Stimulated activated naive CD4-positive, alpha-beta T cell treated with Interleukin-2 at 50 U/mL for 16 hours (primary cell): ENCODE measurements at places on chromosomes 7 and 10.
A peak's percentile ranks its signal among the peaks of the same experiment; 100 is the strongest.

GRCh38 chr10:109996766-109997171 is 11.0 kb upstream of the ADD3 start:
- no peak for DNase-seq

- DNase-seq, result no peak
These were observed 19.5 kb downstream of the KCNMA1 start for GRCh38 chr10:77618117-77618516.

GRCh38 chr7:53315981-53316380 is 280.5 kb downstream of the POM121L12 start:
- DNase-seq, result no peak

DNA sequence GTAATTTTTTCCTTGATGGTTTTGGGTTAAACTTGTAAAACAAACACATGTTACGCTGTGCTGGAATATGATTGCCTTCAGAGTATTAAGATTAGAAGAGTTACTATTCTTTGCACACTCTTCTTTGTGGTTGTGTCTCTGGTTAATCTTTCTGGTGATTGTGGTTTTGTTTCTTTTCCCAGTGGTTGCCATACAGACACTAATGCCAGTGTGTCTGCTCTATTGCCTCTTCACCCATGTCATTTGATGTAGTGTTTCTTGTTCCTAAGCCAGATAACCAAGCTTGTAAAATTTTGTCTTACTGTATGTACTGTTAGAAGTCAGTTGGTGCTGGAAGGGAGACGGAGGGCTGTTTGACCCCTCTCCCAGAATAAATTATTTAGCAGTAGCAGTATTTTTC is 124.8 kb downstream of the PHTF2 start:
- no peak for DNase-seq

DNA sequence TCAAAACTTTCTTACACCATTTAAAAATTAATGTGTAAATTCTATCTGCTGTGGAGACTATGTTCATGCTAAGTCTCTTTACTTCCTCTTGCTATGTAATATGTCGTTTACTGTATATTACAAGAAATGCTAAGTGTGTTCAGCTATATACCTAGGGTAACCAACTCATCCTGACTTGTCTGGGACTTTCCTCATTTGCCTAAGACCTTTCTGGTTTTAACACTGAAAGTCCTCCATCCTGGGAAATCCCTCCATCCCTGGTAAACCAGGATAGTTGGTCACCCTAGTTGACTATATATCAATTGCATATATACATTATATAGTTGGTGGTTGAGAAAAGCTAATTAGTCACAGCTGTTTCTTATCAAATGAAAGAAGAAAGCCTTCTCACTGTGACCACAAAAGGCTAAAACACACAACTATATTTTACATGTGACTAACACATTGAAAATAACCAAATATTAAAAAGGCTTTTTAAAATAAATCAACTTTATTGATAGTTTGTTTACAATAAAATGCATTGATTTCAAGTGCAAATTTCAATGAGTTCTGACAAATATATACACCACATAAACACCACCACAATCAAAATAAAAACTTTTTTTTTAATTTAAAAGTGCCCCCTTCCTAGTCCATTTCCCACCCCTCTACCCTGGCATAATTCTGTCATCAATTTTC is 167.7 kb upstream of the INHBA start:
- DNase-seq, result no peak

- peak; percentile 27 for DNase-seq
These were observed 55.2 kb downstream of the EGFR start for GRCh38 chr7:55073976-55074528.

- DNase-seq, result no peak
These were observed 2.2 kb downstream of the IFT22 start for GRCh38 chr7:101319401-101319800.

DNA sequence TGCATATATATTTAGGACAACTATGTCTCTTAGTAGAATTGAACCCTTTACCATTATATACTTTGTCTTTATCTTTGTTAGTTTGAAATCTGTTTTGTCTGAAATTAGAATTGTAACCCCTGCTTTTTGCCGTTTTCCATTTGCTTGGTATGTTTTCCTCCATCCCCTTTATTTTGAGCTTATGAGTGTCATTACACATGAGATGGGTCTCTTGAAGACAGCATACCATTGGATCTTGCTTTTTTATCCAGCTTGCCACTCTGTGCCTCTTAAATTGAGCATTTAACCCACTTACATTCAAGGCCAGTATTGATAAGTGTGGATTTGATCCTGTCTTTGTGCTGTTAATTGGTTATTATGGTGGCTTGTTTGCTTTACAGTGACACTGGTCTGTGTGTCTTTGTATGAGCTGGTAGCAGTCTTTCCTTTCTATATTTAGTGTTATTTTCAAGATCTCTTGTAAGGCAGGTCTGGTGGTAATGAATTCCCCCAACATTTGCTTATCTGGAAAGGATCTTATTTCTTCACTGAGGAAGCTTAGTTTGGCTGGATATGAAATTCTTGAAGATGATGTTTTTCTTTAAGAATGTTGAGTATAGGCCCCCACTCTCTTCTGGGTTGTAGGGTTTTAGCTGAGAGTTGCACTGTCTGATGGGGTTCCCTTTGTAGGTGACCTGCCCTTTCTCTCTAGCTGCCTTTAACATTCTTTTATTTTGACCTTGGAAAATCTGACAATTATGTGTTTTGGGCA is 149.5 kb downstream of the AHR start:
- DNase-seq, result no peak

DNA sequence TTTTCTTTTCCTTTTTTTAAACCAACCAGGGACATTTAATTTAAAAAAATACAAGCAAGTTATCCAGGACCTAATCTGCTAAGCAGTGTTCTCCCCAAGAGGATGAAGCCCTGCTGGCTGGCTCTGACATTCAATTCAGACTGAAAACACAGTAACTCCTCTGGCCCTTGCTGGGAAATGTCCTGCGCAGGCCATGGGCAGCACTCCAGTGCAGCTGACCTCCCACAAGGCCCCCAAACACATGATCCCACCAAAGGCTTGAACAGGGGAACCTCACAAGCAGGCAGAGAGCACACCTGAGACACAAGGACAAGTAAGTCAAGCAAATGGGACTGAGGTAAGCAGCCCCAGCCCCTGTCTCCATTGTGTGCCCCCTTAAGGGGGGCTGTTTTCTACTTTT is 56.9 kb upstream of the FHIP2A start:
- DNase-seq, result no peak

GRCh38 chr10:71613261-71613777 is 106.3 kb downstream of the C10orf105 start:
- no peak for DNase-seq

- DNase-seq, result no peak
These were observed at the start of gene C10orf53 for GRCh38 chr10:49679480-49679893. Gene C10orf53, plus strand, starts transcription at chr10:49679651. Its CDS starts 47 bp downstream, at chr10:49679698.

GRCh38 chr10:58653139-58653538 is 140.5 kb downstream of the BICC1 start:
- no peak for DNase-seq
